ENCODE measurements at places on chromosomes 5 and 9.

DNA sequence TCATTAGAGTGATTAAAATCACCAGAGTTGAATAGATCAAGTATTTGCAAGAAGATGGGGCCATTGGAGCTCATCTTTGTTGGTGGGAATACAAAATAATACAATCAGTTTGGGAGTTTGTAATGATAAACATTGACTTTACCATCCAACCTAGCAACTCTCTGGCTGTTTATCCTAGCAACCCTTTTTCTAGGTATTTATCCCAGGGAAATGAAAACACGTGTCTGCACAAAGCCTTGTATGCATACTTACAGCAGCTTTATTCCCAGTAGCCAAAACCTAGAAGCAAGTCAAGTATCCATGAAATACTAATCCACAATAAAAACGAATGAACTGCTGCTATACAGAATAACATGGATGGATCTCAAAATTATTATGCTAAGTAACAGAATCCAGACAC, 152.7 kb upstream of the DAB2 start:
- no peak for DNase-seq

- no peak for DNase-seq
Observed at GRCh38 chr5:53298841-53299240, 181.6 kb upstream of the FST start.

DNA sequence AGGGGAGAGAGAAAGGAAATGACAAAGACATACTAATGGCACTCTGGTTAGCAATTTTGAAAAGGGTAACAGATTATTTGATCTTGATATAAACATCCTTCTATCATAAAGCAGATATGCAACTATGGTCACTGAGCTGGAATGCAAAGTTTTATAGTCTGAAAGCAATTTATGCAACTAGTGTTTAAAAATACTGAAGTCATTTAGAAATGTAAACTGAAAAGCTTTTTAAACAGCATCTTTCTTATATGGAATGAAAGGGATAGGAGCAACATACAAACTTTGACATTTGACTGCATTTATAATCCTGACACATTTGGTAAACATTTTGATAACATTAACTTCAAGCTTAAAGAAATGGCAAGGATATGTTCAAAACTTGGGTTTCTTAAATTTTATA, 28.7 kb upstream of the ADAMTS19 start:
- no peak for DNase-seq

GRCh38 chr5:135071311-135071710, 37.3 kb upstream of the PITX1 start:
- no peak for DNase-seq

DNA sequence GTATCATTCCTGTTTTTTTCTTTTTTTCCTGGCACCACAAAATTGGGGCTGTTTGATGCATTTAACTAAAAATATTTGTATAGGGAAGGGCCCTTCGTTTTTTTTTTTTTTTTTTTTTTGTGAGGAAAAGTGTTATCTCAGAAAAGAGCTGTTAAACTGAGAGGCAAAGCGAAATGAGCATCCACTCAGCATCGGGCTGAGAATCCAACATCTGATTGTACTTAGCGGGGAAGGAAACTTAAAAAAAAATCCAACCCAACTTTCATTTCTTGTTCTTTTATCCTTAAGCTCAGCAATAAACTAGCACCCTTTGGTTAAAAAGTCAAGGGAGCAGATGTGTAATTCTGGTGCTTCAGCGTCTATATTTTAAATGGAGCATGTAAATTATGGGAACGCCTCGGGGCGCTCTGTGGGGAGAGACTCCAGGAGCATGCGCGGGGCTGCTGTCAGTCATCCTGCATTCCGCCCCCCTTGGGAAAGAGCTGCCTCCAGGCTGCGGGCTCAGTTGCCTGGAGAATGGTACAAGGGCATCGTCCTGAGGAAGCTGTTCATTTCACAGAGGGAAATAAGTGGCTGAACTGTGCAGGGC, 33.3 kb downstream of the DMRT2 start:
- no peak for DNase-seq

GRCh38 chr9:114592356-114592755, 4.8 kb downstream of the ATP6V1G1 start:
- no peak for DNase-seq

Measured in stimulated activated CD8-positive, alpha-beta memory T cell treated with anti-CD3 and anti-CD28 coated beads, Interleukin-15, amount 100 ng/mL, for 24 hours (primary cell).